ENCODE measurements at places on chromosomes 6 and 20. TPM values are rescaled to one million over a fixed set of nuclear protein-coding genes. Genes with fewer than 3 reads are reported as not detected.

The PPIL6 gene
- total RNA-seq = 0.43 TPM

The RAB22A gene
- 11.8 TPM for total RNA-seq

The BPIFB2 gene
- not detected for total RNA-seq

The AKAP12 gene
- 331 TPM for total RNA-seq

The HSPA12B gene
- total RNA-seq = 5.9 TPM

The SLC16A10 gene
- 0.11 TPM for total RNA-seq

The VWA7 gene
- 0.09 TPM for total RNA-seq
